ENCODE measurements at places on chromosomes 2 and 18. TPM values are rescaled to one million over a fixed set of nuclear protein-coding genes. Genes with fewer than 3 reads are reported as not detected.

The ALPI gene
- not detected for total RNA-seq

The UGT1A3 gene
- not detected for total RNA-seq

The CCDC178 gene
- not detected for total RNA-seq

The REL gene
- 1.5 TPM for total RNA-seq

The COL6A3 gene
- total RNA-seq: 254 TPM

The IL36A gene
- not detected for total RNA-seq

The SEMA4C gene
- 11.2 TPM for total RNA-seq

The TLX2 gene
- not detected for total RNA-seq

The UGT1A10 gene
- not detected for total RNA-seq

The WNT10A gene
- total RNA-seq: 0.20 TPM

Measured in HT1080 (cell line).